ENCODE measurements at places on chromosomes 6 and 20. TPM values are rescaled to one million over a fixed set of nuclear protein-coding genes. Genes with fewer than 3 reads are reported as not detected.

Gene TMEM200A
- 3.1 TPM for total RNA-seq

Gene PRND
- total RNA-seq = not detected

Gene EBF4
- 0.27 TPM for total RNA-seq

Gene KIAA1755
- total RNA-seq = not detected

GRCh38 chr20:9331707-9332435, 182.5 kb upstream of the LAMP5 start:
- no peak overlapping the region for H3K4me3 ChIP-seq
- no peaks in the 10 kb centered on the region for H3K4me1 ChIP-seq
- DNase-seq = no peak
- H3K27me3 ChIP-seq = no peaks in the 10 kb centered on the region

All from activated CD4-positive, alpha-beta T cell treated with anti-CD3 and anti-CD28 coated beads, Interleukin-2, amount 10 ng/mL, durations not matched to agents 7 days and 5 days (primary cell).